HS-5 (cell line): ENCODE measurements at places on chromosomes 2 and 18.

GRCh38 chr2:235140801-235141081 is 188.9 kb downstream of the SH3BP4 start:
- no peak for DNase-seq

DNA sequence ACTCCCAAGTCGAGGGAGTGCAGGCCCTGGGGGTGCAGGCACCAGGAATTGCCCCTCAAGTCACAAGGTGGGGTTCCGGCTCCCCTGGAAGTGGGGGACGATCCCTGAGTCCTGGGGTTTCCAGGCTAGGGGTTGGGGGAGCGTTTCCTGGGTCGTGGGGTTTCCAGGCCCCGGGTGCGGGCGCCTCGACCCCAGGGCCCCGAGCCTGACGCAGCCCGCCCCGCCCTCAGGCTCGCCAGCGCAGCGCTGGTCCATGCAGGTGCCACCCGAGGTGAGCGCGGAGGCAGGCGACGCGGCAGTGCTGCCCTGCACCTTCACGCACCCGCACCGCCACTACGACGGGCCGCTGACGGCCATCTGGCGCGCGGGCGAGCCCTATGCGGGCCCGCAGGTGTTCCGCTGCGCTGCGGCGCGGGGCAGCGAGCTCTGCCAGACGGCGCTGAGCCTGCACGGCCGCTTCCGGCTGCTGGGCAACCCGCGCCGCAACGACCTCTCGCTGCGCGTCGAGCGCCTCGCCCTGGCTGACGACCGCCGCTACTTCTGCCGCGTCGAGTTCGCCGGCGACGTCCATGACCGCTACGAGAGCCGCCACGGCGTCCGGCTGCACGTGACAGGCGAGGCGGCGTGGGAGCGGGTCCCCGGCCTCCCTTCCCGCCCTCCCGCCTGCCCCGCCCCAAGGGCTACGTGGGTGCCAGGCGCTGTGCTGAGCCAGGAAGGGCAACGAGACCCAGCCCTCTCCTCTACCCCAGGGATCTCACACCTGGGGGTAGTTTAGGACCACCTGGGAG is 12.0 kb downstream of the SIGLEC15 start:
- no peak for DNase-seq

- DNase-seq: no peak
Observed at GRCh38 chr18:4384932-4385331, 70.2 kb downstream of the DLGAP1 start.

- no peak for DNase-seq
Observed at GRCh38 chr2:128320192-128320905, 1.7 kb upstream of the HS6ST1 start.

- peak; percentile 19 for DNase-seq
Observed at GRCh38 chr2:175203621-175204496, 22.3 kb upstream of the ATP5MC3 start.

- DNase-seq: no peak
Observed at GRCh38 chr2:134642938-134643337, 75.9 kb downstream of the TMEM163 start.

DNA sequence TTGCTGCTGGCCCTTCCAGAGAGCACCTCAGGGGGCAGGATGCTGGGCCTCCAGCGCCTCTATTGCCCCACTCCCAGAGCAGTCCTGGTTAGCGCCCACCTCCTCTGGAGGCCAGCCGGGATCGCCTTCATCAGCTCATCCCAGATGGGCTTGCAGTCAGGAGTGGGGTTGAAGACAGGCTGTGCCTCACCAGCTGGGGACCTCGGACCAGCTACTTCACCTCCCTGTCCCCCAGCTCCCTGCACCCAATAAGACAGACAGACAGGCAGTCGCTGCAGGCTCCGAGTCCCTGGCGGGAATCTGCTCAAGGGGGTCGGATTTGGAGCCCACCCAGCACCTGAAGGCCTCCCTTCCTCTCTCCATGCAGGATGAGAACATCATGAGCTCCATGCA is 18.9 kb upstream of the FAHD2A start:
- DNase-seq: no peak

DNA sequence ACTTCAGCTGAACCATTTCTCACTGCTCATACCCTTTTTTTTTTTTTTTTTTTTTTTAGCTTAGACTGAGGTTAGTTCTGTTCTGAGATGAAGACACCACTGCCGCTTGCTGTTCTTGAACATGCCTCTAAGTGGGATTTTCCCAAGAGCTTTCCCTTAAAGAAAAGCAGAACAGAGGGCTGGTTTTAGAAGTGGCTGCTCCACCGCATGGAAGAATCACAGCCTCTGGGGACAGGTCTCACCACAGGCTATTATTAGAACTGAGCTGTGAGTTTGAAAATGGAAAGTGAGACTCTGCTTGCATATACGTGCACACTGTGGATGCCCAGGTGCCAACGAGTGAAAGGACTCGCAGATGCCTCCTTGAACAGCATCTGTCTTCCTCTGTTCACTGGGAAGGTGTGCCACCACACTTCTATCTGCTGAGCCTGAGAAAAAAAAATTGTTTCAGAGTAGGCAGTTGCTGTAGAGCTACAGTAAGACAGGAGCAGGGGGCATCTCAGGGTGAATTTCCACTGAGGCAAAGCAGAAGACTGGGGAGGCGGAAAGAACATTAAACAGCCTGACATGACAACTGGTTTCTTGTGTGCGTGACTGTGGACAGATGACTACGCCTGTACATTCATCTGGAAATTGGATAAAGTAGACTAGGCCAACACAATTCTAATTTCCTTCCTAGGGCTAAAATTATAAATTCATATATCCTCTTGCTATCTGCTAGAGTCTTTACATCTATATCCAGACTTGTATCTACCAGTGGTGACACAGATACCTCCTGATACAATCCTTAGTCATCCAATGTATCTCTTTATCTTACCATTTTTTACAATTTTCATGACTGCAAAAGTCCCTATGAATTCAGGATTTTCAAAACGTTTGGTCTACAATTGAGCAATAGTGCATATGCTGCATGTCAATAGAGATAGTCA is 1045.7 kb upstream of the CELF4 start:
- no peak for DNase-seq

- DNase-seq: no peak
Observed at GRCh38 chr2:174487820-174488162, 962 bp upstream of the GPR155 start.

DNA sequence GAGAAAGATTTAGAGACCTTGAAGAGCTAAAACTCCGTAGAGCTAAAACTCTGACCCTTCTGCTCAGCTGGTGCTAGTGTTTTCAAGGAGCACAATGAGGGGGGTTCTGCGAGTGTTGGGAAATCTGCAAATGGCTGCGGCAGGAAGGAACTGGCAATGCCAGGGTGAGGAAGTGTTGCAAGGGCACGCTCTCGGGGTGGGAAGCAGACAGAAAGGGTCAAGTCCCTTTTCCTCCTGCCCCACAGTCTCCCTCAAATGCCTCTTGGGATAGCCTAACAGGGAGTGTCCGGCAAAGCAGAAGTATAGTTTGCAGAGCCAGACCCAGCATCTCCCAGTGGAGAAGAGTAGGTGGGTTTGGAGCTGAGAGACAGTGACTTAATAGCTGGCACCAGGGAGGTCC is 60.5 kb downstream of the NCAPH start:
- no peak for DNase-seq

DNA sequence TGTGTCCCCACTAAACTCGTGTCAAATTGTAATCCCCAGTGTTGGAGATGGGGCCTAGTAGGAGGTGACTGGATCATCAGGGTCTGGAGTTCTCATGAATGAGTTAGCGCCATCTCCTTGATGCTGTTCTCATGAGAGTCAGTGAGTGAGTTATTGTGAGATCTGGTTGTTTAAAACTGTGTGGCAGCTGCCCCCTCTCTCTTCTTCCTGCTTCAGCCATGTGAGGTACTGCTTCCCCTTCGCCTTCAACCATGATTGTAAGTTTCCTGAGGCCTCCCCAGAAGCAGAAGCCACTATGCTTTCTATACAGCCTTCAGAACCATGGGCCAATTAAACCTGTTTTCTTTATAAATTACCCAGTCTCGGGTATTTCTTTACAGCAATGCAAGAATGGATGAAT is 50.4 kb downstream of the AP1S3 start:
- DNase-seq: no peak

- DNase-seq: peak; percentile 52
Observed at GRCh38 chr18:45951016-45951714, 16.0 kb downstream of the EPG5 start.

- DNase-seq: no peak
Observed at GRCh38 chr2:3131636-3132326, 245.8 kb downstream of the EIPR1 start.

- no peak for DNase-seq
Observed at GRCh38 chr2:232438951-232439757, 16.8 kb upstream of the ALPI start.

DNA sequence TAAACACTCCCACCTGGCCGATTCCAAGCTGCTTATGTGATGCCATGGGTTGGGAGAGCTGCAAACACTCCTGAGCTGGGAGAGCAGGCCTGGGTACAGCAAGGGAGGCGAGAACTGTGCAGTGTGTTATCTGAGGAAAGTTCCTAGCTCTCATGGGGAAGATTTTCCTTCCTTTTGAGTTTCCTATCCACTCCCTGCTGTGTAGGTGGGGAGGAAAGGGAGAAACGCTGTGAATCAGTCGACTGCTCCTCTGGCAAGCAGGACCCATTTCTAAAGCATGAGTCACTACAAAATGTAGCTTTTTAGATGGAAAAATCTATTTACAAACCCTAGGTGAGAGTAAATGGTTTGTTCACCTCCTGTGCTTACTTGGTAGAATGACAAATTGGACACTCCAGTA is 80.4 kb downstream of the SH3RF3 start:
- peak; percentile 68 for DNase-seq

- DNase-seq: no peak
Observed at GRCh38 chr2:241617431-241618154, 19.4 kb downstream of the THAP4 start.

DNA sequence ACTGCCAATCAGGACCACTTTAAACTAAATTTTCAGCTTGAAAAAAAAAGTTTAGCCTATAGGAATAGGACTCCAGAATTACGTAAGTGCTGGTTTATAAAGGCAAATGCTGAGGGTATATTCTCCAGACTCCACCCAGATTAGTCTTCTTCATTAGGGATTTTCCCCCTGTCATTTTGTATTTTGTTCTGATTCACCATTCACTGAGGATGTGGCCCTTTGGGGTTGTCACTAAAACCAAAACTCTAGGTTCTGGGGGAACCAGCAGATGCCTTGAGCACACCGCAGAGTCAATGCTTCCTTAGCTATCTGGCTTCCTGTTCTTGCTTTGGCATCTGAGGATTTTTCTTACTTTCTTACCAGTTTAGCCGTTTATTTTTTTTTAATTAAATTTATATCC is 10.5 kb downstream of the SCYGR4 start:
- no peak for DNase-seq

- DNase-seq: no peak
Observed at GRCh38 chr2:42102591-42103450, 55.0 kb downstream of the PKDCC start.

GRCh38 chr2:203824057-203824456 is 43.5 kb upstream of the CTLA4 start:
- no peak for DNase-seq

DNA sequence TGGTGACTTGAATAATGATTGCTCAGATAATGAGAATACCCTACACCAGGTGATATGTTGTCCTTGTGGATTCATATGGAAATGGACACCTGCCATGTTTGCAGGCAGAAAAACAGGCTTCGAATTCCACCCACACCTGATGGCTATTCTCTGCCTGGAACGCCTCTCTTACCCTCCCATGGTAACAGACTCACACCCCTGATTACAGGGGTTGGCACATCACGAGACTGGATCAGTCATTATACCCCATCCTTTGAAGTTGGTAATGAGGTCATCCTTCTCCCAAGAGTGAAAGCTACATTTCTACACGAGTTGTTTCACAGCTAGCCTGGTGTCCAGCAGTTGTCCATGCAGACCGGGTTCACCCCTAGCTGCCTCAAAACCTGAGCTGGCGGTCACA is 71.4 kb upstream of the MBOAT2 start:
- no peak for DNase-seq

- no peak for DNase-seq
Observed at GRCh38 chr18:36490897-36491296, 193.4 kb downstream of the FHOD3 start.

GRCh38 chr2:11168488-11168887 is 13.2 kb downstream of the SLC66A3 start:
- no peak for DNase-seq
